Hematopoietic multipotent progenitor cell treated with erythropoietin and hydrocortisone succinate and interleukin-3 and kit ligand, for 6 days (in vitro differentiated cells): ENCODE measurements at places on chromosomes 6 and 20.

GRCh38 chr6:33661106-33661838, 40.1 kb downstream of the ITPR3 start:
- no peak for DNase-seq

GRCh38 chr6:1336246-1336843, 24.4 kb downstream of the FOXQ1 start:
- no peak for DNase-seq

DNA sequence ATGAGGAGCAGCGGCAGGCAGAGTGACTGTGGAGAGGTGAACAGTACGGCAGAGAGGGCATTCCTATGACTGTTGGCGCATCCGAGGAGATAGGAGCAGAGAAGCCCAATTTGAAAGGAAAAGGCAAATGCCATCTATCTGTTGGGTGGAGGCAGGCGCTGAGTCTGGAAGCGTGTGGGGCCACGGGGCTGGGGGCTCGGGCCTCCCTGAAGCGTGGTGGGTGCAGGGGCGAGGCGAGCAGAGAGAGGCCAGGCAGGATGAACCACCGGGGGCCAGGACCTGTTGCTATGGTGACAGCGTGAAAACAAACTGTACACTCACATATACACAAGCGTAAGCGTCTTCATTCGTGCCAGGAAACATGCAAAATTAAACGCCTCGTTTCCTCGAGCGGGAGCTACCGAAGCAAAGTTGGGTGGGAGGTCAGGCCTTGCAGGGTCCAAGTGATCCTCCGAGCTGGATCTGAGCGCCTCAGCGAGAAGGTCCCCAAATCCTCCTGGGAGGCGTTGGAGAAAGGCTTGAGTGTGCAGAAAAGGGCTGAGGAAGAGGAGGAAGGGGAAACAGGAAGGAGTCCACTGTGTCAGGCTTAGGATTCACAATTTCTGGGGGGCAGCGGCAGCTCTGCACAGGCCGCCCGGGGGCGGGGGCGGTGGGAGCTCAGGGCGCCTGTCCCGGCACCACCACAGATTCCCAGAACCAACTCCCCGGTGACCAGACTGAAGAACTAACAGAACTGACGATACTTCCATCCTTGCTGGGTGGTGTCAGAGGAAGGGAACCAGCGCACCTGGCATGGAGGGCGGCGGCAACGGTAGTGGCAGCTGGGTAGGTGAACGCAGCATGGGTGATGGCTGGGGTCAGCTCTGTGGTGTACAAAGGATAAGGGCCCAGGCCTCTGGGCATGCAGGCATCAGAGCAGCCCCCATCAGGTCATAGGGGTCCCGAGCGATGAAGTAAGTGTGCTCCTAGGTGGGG, 68.2 kb downstream of the KHDC1L start:
- no peak for DNase-seq

GRCh38 chr6:165676435-165677068, 13.5 kb upstream of the PDE10A start:
- no peak for DNase-seq

GRCh38 chr6:15456422-15456821, 206.4 kb downstream of the DTNBP1 start:
- no peak for DNase-seq

DNA sequence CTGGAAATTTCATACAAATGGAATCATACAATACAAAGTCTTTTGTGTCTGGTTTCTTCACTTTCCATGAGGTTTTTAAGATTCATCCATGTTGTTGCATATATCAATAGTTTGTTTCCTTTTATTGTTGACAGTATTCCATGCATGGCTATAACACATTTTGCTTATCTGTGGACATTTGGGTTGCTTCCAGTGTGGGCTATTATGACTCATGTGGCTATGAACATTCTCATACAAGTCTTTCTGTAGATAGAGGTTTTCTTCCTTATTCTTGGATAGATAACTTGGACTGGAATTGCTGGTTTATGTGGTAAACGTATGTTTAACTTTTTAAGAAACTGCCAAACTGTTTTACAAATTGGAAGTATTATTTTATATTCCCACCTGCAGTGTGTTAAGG, 30.0 kb upstream of the KIF6 start:
- DNase-seq: no peak

DNA sequence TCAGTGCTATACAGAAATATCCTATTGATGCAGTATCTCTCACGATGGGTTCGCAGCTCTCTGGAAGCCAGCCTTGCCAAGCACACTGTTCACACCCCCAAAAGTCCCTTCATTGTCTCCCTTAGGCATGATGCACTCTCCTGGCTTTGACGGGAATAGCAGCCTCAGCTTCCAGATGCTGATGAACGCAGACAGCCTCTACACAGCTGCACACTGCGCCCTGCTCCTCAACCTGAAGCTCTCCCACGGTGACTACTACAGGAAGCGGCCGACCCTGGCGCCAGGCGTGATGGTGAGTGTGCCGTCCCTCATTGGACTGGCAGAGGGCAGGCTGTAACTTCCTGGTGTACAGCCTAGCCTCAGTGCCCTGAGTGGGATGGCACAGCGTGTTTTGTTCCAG, 60.0 kb upstream of the PBOV1 start:
- DNase-seq: no peak

- no peak for DNase-seq
Measured at GRCh38 chr6:157952861-157953351, 28.8 kb upstream of the SYNJ2 start.

DNA sequence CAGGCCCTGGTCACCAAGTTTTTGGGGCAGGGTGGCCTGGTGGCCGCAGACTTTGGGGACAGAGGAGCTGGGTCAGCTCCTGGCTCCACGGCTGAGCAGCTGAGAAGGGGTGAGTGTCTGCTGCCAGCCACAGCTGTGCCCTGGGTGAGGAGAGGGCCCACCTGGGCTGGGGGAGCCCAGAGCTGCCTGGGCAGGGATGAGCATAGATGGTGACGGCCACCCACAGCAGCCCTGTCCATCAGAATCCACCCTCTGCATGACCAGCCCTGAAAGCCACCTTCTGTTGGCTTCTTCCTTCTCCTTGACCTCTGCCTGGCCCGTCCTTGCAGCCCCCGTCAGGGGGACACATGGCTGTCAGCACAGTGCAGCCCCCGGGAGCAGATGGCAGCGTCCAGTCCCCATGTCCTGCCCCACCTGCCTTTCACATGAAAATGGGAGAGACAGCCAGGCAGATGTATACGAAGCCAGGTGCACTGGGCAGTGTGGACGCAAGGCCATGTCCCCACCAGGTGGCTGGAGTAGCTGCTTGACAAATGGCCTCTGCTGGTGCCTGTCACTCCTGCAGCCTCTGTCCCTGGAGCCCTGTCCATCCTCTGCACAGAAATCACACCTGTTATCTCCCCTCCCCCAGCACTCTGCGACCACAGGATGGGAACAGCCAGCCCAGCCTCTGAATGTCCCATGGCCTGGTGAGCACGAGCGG, 220.8 kb downstream of the PREX1 start:
- DNase-seq: no peak

DNA sequence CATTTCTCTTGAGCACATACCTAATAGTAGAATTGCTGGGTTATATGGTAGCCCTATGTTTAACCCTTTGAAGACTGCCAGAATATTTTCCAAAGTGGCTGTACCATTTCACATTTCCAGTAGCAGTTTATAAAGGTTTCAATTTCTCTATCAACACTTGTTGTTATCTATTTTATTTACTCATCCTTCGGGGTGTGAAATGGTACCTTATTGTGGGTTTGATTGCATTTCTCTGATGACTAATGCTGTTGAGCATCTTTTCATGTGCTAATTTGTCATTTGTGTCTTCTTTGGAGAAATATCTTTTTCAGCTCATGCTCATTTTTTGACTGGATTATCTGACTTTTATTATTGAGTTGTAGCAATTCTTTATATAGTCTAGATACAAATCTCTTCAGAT, 5.4 kb downstream of the ENPP4 start:
- no peak for DNase-seq

GRCh38 chr20:54550776-54551396, 75.5 kb downstream of the DOK5 start:
- no peak for DNase-seq

- no peak for DNase-seq
Measured at GRCh38 chr6:16564436-16564835, 196.8 kb downstream of the ATXN1 start.

- no peak for DNase-seq
Measured at GRCh38 chr6:139965393-139965792, 590.9 kb upstream of the CITED2 start.

- DNase-seq: no peak
Measured at GRCh38 chr6:89984926-89985750, 90.9 kb downstream of the GJA10 start.

GRCh38 chr6:93787841-93788240, 368.5 kb upstream of the EPHA7 start:
- DNase-seq: no peak

- no peak for DNase-seq
Measured at GRCh38 chr6:101640131-101640530, 246.6 kb downstream of the GRIK2 start.

- DNase-seq: peak; percentile 78
Measured at GRCh38 chr20:46293084-46293483, 15.2 kb downstream of the CDH22 start.

DNA sequence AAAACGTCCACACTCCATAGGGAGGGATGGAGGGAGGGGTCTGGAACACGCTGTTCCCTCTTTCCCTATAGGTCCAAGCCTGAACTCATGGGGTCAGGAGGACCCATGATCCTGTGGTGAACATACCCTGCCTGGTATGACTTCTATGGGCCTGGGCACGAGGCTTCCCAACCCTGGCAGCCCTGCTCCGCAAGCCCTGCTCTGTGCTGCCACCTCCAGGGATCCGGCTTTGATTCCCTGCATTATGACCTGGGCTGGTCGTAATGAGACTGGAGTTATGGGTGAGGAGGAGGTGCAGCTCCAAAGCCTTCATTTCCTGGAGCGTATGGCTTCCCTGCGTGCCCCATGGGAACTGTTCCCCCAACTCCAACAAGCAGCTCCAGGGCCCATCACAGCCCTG, 54.9 kb downstream of the CDH22 start:
- DNase-seq: peak; percentile 31

- no peak for DNase-seq
Measured at GRCh38 chr6:12096342-12096741, 84.2 kb downstream of the HIVEP1 start.

DNA sequence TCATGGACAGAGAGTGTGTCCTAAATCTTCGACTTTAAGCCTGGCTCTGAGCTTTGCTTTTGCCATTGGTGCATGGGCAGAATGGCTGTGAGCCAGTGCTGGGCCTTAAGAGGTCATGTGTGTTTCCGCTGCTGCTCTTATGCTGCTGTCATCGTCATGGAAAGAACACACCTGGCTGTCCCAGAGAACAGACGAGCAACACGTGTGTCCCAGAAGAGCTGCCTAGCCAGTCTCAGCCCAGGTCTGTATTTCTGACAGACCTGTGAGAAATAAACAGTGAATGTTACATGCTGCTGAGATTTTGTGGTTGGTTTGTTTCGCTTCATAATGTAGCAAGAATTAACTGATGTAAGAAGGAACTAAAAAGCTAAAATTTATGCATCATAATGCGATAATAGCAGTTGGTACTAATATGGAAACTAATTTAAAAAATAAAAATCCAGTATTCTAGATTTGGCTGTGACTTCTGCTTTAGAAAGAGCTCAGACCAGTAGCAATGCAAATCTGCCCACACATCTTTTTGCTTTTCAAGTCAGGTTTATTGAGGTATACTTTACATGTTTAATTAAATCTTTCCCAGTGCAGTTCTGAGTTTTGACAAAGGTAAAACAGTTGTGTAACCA, 11.5 kb upstream of the SCP2D1 start:
- DNase-seq: no peak

GRCh38 chr20:23349338-23350195, 1.0 kb upstream of the NXT1 start:
- peak; percentile 90 for DNase-seq

DNA sequence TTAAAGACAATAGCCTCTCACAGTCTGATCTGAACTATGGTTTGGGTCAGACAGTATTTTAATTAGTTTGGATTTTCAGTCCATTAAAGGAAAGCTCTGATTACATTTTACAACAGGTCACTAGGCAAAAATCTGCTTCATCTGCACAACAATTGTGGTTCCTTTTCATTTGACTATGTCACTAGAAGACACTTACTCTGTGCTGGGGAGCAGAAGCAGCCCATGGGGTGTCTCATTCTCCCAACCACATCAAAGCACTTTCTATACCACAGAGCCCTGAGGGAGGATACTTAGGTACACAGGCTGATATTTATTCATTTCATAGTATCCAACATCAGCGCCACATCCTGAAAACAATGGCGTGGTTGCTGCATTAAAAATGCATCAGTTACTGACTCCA, 36.6 kb upstream of the HDAC2 start:
- no peak for DNase-seq
